ENCODE measurements at places on chromosomes 6 and 20.

DNA sequence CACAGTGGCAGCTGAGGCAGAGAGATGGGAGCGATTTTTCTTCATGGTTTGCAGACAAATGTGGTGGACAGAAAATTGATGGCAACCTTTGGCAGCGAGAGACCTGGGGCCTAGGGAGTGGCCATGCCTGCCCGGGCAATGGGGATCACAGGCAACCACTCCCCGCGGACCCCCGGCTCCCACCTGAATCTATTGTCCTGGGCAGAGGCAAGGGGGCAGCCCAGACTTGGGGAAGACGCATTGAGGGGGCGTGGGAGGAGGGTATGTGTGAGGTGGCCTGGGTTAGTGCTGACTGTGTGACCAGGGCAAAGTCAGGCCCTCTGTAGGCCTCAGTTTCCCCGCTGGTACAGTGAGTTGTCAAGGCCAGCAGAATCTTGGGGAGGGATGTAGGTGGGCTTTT is 53.6 kb upstream of the BLCAP start:
- no peak for DNase-seq

- no peak for DNase-seq
Measured at GRCh38 chr6:29630315-29630714, 2.7 kb downstream of the GABBR1 start.

- no peak for DNase-seq
Measured at GRCh38 chr6:1713016-1713600, 103.4 kb downstream of the FOXC1 start.

- no peak for DNase-seq
Measured at GRCh38 chr6:4615891-4616290, 160.3 kb upstream of the CDYL start.

DNA sequence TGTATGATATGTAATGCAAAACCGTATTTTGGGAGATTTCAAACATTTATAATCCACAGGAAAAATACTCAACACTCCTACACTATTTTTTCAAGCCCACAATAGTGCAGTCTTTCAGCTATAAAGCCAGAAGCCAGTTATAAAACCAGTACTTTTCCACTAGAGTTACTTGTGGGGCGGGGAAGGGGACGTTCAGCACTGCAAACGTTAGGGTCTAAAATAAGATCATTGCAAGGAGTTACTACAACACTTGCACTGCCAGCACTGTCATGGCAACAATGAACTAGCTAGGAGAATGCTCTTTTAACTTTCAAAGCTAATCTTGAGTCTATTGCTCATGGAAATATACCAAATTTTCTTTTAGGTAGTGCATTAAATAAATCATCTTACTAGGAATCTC is 14.7 kb downstream of the SESN1 start:
- DNase-seq, result no peak

DNA sequence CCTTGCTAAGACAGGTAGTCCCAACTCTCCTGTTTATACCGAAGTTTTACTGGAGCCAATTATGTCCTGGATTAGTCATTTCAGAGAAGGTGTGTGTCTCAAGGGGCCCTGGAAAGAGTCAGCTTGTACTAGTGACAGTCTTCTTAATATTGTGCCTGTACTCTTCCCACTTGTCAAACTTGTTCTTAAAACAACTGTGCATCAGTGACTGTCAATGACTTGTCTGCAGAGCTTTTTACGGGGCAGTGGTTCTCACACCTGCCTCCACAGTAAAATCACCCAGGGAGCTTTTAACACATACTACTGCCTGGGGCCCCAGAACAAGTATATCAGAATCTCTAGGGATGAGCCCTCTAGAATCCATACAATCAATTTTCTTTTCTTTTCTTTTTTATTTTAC is 28.4 kb upstream of the GLP1R start:
- no peak for DNase-seq

DNA sequence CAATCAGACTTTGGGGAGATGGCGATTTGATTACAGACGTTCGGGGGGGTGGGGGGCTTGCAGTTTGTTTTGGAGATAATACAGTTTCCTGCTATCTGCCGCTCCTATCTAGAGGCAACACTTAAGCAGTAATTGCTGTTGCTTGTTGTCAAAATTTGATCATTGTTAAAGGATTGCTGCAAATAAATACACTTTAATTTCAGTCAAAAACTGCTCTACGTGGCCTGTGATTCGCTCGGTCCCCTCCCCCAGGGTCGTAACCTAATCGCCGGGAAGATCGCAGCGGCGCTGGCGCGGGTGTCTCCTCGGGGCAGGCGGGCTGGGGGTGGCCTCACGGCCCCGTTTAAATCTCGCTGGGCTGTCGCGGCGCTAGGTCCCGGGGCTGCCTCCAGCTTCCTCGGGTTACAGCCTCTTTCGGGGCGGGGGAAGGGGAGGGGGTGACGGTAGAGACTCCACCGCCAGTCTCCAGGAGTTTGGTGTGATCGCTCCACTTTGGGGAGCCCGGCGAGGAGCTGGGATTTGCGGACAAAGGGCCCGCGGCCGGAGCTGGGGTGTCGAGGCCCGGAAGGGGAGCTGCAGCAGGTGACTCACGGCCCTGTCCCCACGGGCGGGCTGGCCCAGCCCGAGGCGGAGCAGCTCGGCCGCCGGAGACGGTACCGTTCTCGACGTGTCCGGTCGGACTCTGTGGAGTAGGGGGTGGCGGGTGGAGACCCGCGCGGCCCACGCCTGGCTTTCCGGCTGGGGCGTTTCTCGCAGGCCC is 4.2 kb downstream of the FOXC1 start:
- no peak for DNase-seq

DNA sequence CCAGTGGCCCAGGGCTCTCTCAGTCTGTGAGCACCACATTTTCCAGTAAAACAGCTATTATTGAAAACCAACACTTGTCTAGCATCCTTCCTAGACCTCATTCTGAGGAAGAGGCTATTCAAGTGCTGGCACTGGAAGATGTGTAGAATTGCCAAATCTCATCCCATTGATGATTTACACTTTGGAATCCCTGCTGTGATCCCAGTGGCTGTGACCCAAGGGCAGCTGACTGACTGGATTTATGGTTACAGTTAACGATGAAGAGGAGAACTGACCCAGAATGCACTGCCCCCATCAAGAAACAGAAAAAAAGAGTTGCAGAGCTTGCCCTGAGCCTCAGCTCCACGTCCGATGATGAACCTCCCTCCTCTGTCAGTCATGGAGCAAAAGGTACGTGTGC is 2.4 kb downstream of the CMTR1 start:
- DNase-seq, result no peak

DNA sequence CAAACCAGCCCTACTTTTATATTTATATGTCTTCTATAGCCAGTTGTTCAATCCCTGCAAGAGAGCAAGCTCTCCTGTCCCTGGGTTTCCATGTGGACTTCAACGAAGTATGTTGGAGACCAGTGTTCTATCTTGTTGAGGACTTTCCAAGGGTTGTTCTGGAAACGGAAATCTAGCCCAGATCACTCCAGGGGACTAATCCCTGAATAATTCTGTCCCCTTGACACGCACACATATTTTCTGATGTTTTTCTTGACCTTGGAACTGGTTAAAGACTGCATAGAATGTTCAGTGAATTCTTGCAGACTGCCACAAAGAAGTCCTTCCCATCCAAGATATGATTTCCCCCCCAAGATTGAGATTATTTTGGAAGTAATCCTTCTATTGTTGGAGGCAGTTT is 9.5 kb upstream of the MYLK2 start:
- no peak for DNase-seq

- DNase-seq, result peak; percentile 61
Measured at GRCh38 chr6:391559-392440, at the start of gene IRF4. IRF4 (plus strand) TSS chr6:391752; CDS start chr6:393153, 1,401 bp downstream.

DNA sequence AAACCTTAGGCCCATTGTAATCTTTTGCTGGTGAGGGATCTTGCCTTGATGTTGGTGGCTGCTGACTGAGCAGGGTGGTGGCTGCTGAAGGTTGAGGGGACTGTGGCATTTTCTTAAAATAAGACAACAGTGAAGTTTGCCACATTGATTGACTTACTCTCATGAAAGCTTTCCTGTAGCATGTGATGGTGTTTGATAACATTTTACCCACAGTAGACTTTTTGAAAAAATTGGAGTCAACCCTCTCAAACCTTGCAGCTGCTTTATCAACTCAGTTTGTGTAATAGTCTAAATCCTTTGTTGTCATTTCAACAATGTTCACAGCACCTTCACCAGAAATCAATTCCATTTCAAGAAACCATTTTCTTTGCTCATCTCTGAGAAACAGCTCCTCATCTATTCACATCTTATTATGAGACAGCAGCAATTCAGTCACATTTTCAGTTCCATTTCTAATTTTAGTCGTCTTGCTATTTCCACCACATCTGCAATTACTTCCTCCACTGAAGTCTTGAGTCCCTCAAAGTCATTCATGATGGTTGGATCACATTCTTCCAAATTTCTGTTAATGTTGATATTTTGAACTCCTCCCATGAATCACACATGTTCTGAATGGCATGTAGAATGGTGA is 37.2 kb downstream of the CST9L start:
- DNase-seq, result no peak

DNA sequence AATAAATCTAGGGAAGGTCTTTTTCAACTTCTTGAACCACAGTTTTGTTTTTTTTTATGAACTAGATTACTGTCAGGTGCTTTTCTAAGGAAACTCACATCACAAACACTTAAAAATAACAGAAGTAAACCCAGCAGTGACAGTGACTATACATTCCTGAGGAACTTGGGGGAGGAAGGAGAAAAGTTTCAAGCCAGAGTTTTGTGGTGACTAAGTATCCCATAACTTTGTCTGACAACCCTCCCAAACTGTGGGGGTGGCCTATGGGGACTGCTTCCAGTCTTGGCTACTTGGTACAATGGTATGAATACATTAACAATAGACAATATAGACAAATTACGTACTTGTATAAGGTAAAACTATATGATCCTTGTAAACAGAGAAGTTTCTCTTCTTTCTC is 202.5 kb upstream of the MAN1A1 start:
- DNase-seq, result no peak

GRCh38 chr6:165497472-165497871 is 165.6 kb downstream of the PDE10A start:
- DNase-seq, result no peak

- no peak for DNase-seq
Measured at GRCh38 chr6:33276581-33276863, 401 bp upstream of the B3GALT4 start.

DNA sequence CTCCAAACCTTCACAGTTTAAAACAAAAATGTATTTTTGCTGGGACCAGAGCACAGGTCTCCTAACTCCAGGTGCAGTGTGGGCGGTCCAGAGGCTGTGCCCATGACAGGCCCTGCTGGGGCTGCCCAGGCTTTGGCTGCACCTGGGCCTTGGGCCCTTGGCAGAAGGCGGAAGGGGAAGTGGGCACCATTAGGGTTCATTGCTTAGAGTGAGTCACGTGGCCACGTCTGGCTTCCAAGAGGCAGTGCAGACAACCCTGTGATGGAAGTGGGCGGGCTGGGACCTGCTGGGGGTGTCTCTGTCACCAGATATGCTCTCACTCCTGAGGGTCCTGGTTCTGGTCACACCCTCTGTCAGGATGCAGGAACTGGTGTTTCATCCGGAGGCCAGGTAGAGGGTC is 302.2 kb downstream of the QKI start:
- no peak for DNase-seq

- no peak for DNase-seq
Measured at GRCh38 chr6:150142670-150143515, at the start of gene PPP1R14C. PPP1R14C (plus strand) TSS chr6:150143044; CDS start chr6:150143193, 149 bp downstream.

GRCh38 chr20:63915471-63915870 is 20.5 kb downstream of the DNAJC5 start:
- no peak for DNase-seq

DNA sequence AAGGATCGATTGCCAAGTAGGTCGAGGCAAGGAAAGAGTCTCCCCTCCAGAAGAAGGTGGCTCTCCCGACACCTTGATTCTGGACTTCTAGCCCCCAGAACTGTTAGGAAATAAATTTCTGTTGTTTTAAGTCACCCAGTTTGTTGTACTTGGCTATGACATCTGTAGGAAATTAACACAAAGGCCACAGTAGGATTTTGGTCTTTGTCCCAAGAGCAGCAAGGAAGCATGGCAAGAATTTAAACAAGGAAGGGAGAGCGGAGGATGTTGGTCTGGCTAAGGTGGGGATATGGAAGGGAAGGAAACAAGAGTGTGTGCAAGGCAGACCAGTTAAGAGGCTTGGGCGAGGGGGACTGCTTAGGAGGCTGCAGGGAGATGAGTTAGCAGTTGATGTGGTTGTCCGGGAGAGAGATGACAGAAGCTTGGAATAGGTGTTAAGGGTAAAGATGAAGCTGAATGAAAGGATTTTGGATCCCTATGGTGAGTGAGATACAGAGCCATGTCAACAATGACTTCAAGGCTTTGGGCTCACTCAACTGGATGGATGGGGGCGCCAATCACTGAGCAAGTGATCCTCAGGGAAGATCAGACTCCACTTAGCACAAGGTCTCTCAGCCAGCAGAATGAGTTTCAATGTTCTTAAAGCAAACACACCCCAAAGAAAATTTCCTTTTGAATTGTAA is 140.5 kb upstream of the ZNF217 start:
- no peak for DNase-seq

DNA sequence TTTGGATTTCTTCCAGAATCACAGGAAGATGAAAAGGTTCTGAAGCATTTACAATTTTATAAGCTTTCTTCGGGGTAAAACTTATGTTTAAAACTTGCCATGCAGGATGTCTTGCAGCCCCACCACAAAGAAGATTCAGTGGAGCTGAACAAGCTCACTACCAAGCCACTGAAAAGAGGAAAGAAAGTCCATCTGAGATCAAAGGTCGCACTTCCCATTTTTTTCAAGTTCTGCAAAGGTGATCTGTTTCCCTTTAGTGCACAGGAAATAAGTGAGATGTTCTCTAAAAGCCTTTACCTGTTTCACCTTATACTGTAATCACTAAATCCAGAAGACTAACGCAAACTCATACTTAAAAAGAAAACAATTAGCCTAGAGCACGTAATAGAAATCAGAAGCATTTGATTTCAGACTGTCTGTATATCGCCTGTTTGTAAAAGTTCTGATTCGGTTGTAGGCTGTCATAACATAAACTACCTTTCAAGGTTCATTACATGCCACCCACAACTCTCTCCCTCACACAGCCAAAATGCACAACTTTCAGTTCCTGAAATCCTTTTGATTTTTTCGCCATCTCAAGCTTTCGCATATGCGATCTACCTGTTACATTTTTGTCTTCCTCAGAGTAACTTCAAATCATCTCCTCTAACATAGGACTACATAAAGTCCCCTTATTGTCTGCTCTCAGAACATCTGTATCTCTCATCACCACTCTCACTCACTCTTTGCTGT is 1.8 kb downstream of the ECHDC1 start:
- DNase-seq, result no peak

GRCh38 chr6:126030045-126030444 is 43.7 kb downstream of the TRMT11 start:
- no peak for DNase-seq

GRCh38 chr20:5222919-5223634 is 93.7 kb downstream of the PROKR2 start:
- DNase-seq, result peak; percentile 10

- DNase-seq, result no peak
Measured at GRCh38 chr6:146470091-146470770, 73.4 kb upstream of the RAB32 start.
